ENCODE measurements at places on chromosomes 11 and 22. TPM values are rescaled to one million over a fixed set of nuclear protein-coding genes. Genes with fewer than 3 reads are reported as not detected.
A peak's percentile ranks its signal among the peaks of the same experiment; 100 is the strongest.

Gene WT1
- total RNA-seq, result 4.5 TPM

Gene GLB1L2
- 0.65 TPM for total RNA-seq

DNA sequence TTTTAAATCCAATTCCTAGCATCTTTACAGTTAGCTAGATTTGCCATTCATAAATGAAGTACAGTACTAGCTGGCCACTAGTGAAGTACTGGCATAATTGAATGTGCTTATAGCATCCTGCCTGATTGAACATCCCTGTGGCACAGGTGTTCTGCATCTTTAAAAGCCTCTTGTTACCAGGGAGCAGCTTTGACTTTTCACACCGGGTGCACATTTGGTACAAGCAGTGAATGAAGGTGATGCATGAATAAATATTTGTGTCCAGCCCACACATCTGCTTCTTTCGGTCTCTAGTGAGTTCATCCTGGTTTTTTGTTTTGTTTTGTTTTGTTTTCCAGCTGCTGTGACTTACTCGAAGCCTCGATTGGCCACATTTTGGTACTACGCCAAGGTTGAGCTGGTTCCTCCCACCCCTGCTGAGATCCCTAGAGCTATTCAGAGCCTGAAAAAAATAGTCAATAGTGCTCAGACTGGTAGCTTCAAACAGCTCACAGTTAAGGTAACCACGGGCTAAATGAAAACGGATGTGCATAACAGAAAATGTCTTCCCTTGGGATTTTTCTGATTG, 5.3 kb downstream of the ATP5MG start:
- no peak for DNase-seq

Gene MS4A12
- not detected for total RNA-seq

DNA sequence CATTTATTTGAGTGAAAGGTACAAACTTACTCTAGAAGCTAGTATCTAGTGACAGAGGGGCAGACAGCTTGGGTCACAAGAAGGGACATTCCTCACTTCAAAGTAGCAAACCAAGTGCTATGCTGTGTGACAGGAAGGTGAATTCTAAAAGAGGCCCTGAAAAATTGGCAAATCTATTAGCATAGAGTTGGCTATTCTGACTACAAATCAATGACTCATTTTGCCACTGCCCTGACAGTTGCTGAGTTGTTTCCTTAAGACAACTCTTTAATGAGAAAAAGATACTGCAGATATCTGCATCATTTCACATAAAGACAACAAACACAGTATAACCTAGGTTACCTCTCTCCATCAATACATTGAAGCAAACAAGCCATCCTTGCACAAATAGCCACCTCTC, 524.0 kb upstream of the LRRC4C start:
- DNase-seq, result no peak

DNA sequence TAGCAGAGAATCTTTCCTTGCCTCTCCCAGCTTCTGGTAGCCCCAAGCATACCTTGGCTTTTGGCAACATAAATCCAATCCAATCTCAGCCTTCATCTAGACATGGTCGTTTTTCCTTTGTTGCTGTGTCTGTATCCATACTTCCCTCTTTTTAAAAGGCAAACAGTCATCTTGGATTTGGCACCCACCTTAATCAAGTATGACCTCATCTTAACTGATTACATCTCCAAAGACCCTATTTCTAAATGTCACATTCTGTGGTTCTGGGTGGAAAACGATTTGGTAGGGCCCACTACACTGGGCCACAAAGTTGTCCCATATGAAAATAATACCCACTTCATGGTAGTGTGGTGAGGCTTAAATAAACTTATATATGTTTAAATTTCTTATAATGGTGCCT, 852 bp downstream of the BUD13 start:
- no peak for DNase-seq

GRCh38 chr22:23002612-23003180, 67.6 kb upstream of the GNAZ start:
- no peak for DNase-seq

GRCh38 chr11:23564370-23564769, 704.1 kb upstream of the CCDC179 start:
- DNase-seq, result no peak

DNA sequence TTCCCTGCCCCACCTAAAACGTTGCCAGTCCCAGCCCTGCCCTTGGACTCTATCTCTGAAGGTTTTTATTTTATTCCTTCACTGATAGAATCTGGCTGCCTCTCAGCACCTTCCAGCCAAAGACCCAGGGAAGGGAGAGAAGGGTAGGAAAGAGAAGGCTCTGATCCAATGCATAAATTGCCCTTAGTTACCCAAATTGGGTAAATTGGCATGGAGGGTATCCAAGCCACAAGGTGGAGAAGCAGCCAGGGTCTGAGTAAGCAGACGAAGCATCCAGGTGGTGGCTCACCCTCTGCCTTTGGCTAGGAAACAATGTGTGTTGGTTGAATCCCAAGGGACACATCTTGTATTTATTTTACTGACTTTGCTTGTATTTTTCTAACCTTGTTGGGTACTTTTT, 89.0 kb downstream of the FEZ1 start:
- peak; percentile 2 for DNase-seq

GRCh38 chr22:39229688-39230260, 15.0 kb downstream of the PDGFB start:
- no peak for DNase-seq

DNA sequence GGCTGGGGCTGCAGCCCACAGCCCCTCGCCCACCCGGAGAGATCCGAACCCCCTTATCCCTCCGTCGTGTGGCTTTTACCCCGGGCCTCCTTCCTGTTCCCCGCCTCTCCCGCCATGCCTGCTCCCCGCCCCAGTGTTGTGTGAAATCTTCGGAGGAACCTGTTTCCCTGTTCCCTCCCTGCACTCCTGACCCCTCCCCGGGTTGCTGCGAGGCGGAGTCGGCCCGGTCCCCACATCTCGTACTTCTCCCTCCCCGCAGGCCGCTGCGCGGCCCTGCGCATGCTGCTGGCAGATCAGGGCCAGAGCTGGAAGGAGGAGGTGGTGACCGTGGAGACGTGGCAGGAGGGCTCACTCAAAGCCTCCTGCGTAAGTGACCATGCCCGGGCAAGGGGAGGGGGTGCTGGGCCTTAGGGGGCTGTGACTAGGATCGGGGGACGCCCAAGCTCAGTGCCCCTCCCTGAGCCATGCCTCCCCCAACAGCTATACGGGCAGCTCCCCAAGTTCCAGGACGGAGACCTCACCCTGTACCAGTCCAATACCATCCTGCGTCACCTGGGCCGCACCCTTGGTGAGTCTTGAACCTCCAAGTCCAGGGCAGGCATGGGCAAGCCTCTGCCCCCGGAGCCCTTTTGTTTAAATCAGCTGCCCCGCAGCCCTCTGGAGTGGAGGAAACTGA, 731 bp downstream of the GSTP1 start:
- peak; percentile 79 for DNase-seq

DNA sequence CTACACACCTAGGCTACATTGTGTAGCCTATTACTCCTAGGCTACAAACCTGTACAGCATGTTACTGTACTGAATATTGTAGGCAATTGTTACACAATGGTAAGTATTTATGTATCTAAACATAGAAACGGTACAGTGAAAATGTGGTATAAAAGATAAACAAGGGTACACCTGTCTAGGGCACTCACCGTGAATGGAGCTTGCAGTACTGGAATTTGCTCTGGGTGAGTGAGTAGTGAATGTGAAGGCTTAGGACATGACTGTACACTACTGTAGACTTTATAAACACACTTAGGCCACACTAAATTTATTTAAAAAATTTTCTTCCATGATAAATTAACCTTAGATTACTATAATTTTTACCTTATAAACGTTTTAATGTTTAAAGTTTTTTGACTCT, 171.7 kb upstream of the NCAM1 start:
- DNase-seq, result no peak

Gene OR5AN1
- not detected for total RNA-seq

DNA sequence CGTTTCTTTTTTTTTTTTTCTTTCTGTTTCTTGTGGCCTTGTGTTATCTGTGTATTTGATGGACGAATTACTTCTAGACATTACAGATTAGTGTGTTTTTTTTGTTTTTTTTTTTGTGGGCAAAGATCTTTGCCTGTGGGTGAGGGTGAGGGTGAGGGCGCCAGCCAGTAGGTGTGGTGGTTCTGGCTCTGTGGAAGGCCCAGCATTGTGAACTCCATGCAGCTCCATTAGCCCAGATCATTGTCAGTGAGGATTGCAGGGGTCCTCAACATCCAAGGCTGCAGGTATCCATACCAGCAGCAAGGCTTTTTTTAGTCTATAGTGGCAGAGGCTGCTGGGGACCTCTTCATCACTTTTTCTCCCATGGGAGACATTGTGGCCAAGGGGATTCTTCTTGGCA, 13.7 kb downstream of the BIRC2 start:
- DNase-seq, result no peak

GRCh38 chr22:35846804-35847203, 129.1 kb downstream of the APOL5 start:
- no peak for DNase-seq

DNA sequence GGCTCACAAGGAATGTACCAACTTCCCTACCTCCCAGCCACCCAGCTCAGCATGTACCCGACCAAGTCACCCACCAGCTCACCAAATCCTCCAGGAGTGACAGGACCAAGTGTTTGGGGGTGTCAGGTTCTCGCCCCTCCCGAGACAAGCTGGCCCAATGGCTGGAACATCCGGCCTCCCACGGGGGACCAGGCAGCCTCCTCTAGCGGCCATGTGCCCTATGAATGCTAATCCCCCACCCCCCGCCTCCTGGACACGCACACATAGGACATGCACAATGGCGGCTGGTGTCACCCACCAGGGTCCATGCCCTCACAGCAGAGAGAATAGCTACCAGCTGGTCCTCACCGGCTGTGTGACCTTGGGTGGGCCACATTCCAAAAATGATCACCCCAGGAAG, 151.0 kb downstream of the MN1 start:
- no peak for DNase-seq

Gene OR51B5
- total RNA-seq, result not detected

- no peak for DNase-seq
These were observed 1276.9 kb downstream of the TBC1D22A start for GRCh38 chr22:48039326-48039725.

DNA sequence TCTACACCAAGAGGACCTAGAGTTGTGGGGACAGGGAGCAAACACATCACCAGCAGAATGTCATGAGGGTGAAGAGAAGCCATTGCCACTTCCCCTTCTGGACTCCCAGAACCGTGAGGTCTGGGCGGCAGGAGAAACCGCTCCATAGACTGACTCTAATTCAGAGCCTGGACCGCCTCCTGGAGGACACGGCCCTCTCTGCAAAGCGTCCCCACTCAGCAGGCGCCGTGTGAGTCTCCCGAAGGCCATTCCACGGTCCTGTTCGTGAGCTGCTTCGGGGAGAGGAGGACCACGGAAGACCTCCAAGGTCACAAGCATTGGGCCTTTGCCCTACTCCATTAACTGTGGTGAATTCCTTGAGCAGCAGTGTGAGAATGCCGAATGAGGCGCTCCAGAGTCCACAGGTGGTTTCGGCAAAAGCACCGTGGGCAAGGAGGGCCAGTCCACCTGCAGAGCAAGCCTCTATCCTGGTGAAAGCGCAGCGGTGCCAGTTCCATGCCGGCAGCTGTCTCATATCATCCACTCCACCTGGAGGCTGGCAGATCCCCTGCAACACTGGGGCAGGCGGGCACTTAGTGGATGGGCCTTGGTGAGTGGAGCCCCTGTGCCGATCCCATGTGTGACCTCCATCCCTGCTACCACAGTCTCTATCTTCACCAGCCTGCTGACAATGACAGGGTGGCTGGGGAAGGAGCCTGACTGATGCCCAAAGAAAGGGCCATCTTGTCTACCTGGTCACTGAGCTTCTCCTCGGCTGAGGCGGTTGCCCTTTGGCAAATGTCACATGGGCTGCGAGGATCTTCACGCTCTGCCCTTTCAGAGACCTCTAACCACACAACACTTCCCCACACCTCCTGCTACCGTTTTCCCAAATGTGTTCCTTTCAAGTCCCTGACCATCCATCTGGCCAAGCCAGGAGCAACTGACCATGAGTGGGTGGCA, 7.5 kb downstream of the C11orf21 start:
- no peak for DNase-seq

GRCh38 chr11:125468852-125469251, 27.2 kb downstream of the FEZ1 start:
- no peak for DNase-seq

DNA sequence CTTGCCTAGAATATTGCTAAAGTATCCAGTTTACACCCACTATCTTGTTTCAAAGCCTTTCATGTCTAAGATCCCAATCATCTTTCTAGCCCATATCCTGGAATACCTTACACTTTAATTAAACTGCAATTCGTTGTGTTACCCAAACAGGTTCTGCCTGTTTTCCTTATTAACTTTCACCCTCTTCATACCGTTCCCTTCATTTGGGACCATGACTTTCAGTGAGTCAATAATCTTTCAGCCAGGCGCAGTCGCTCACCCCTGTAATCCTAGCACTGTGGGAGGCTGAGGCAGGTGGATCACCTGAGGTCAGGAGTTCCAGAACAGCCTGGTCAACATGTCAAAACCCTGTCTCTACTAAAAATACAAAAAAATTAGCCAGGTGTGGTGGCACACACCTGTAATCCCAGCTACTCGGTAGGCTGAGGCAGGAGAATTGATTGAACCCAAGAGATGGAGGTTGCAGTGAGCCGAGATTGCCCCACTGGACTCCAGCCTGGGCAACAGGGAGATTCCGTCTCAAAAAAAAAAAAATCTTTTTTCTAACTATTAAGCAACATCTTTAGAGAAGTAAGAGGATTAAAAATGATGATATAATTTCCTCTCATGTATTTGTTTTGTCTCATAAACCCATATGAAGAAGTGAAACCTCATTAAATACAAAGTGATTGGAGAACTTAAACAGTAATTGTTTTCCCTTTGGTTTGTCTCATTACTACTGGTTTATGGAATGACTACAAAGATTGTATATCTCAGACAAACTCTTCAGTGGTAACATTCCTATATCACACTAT, 20.7 kb downstream of the DMC1 start:
- DNase-seq, result no peak

- peak; percentile 88 for DNase-seq
These were observed 13.8 kb downstream of the PHLDB1 start for GRCh38 chr11:118621071-118621783.

Gene C11orf87
- total RNA-seq, result not detected

GRCh38 chr11:86914865-86915519, 40.2 kb downstream of the FZD4 start:
- no peak for DNase-seq

DNA sequence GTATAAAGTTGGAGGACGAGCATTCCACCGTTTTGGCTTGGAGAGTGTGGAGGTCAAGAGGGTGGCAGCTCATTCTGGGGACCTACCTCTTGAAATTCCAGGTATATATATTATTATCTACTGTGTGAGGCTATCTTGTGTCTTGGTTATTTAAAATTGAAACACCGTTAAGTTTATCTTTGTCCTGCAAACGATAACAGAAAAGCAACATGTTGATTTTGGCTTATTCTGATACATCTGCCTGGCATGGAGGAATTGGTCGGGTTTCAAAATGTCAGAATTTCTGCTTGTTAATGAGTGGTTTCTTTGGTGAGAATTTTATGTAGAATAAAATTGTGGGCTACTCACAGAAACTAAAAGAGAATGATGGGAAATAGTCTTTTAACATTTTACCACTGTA, 54.4 kb downstream of the SVIP start:
- no peak for DNase-seq

- no peak for DNase-seq
These were observed 387.0 kb downstream of the NXPE2 start for GRCh38 chr11:115065314-115065713.

Gene PLA2G6
- 14.3 TPM for total RNA-seq
